DMS153 (cell line): ENCODE measurements at places on chromosomes 7 and 10.

DNA sequence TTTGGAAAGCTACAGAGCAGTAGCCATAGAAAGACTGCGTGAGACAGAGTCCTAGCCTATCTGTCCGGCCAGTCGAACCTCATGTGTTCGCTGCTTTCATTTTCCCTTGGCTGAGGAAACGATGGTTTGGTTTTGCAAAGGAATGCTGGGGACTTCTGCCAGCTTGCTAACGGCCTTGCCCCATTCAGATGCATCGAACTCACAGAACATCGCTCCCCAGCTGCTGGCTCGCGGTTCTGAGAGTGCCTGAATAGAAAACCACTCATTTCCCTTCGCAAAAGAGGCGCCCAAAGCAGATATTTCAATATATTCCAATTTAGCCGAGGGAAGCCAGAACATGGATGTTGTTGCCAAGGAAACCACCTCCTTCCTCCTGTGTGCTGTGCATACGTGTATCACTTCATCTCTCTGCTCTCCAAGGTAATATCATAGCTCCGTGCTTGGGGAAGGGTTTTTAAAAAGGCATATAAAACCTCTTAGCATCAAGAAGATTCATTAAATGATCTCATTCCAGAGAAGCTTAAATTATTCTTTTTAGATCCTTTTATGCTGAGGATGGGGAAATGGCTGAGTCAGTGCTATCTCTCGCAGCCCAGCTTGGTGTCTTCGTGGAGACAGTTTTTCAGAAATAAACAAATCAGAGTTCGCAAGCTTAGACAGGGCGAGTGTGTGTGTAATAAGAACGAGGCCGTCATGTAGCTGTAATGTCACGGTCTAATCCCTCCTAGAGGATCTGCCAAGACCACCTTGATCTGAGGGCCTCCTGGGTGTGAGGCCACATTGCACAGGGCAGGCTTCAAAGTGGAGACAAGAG, 215.2 kb downstream of the RPS24 start:
- no peak for DNase-seq

DNA sequence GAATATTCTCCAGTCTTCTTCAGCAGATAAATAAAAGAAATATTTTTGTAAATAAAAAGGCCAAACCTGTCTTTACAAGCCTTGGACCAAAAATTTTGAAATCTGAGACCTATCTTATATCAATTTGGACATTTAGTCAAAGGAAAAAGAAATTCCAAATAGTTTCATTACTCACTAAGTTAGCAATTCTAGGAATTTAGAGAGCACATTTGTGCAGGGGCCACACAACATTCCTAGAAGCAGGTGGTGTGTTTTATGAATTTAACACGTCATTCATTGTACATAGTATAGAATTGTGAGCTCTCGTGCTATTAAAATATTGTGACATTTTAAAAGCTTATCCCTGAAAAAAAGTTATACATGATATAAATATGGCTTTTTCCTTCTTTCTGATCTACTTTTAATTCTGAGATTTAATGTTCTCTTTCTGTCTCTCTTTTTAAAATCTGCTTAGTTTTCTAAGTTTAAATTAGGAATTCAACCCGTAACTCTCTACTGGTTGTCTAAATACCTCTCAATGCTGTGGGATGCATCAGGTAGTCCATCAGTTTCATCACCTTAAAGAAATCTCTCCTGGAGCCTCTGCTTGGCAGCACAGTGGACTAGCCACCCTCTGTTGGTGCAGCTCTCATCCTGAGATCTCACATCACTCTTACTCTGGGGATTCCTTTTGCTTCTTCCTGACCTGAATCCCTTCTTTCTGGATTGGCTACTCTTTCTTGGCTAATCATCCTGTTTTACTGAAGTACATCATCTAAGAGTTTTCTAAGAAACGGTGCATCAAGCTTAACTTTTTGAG, 124.5 kb downstream of the SEMA3E start:
- no peak for DNase-seq

GRCh38 chr10:72137583-72137982, 49.2 kb upstream of the SPOCK2 start:
- DNase-seq = no peak

DNA sequence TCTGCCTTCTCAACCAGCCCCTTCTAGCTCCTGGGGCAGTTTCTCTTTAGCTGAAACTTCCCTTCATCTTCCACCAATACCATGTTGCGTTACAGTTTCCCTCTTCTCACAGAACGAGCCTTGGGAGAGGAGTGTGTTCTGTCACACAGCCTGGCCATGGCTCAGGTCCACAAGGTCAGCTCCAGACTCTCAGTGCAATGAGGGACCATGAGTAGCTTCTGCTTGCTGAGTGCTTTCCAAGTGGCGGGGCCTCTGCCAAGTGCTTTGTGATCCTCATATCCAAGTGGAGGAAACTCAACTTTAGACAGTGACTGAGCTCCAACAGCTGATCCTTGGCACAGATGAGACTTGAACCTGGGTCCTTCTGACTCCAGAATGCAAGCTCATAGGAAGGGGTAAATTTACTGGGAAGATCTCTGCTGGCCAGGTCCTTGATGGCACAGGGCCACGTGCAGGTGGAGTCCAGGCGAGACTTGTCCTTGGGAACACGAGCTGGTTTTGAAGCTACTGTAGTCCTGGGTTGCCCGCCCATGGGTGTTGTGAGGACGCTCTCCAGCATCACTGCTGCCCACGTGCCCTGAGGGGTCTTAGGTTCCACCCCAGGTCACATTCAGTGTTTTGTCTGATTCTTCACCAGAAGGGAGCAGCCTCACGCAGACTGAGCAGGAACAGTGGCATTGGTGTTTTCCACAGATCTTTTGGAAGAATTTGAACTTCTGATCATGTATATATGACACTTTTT, 238.0 kb downstream of the EBF3 start:
- no peak for DNase-seq
